Mucosa of descending colon (tissue), 3 donors: ENCODE measurements at places on chromosomes 3 and 15.

DNA sequence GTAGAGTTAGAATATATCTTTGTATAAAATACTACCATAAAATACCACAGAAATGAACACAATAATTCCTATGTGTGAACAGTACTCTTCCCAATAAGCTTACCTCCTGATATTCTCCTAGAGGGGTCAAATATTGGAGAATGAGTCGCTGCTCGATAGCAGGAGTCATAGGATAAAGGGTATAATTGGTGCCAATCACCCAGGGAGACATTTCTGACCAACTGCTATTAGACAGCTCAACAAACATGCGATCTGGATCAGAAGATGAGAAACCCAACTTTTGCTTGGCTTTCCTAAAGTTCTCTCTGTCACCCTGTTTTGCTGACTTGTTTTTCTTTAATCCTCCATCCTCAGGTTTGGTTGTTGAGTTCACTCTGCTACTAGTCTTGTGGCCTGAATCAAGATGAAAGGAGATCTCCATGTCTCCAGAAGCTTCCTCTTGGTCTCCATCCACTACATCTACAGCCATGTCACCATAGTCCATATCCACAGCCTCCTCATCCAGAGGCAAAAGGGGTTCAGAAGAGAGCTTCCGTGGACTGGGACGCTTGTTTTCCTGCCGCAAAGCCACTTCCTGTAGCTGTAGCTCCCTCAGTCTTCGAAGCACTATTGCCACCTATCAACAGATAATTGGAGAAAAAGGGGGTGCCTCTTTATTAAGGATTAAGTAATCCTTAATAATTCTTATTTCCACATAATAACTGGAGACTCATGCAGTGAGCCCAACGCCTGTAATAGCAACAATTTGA, 50.4 kb downstream of the RBM15B start:
- DNase-seq = no peak

DNA sequence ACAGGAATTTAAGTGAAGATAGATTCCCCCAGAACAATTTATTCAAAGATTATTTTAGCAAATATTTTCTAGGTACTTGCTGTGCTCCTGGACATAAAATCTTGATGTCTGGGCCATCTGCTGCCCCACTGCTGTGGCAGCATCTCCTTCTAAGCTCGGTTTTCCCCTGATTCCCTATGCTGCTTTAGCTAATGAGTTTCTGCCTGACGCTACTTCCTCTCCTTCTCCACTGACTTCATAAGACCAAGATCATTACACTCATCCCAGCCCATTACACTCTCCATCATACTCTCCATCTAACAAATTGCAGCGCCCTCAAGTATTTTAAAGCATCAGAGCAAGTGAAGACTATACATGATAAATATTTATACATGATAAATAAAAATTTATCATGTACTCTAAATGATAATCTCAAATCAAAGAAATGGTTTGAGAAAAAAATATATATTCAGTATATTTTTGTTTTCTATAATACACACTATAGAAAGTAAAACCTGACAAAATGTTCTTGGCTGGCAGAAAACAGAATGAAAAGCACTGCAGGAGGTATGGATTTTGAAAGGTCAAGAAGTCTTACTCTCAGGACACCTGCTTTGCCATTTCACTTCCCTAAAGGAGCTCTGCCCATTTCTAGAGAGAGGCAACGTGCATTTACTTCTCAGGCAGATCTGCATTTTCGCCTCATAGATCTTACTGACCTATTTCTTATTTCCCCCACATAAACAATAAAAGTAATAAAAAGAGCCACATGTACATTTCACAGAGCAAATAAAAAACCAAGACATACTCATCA, 232.0 kb downstream of the KCNMB2 start:
- no peak for DNase-seq

DNA sequence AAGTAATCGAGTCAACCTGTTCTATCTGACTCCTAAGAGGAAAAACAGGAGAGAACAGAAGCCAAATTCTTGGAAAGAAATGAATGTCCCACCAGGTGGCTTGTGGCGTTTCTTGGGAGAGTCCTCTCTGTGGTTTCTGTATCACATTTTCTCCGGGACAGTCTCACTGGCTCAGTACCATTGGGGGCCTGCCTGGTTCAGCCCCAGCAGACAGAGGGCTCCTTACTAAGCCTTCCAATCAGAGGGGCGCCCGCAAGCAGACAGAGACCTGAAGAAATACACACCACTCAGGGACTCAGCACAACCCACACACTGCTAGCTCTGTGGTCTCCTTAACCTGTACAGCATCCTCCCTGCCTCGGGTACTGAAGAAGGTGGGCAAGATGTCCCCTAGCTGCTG, 302.1 kb downstream of the TLE3 start:
- DNase-seq = no peak

GRCh38 chr15:74663303-74664027, 32.4 kb downstream of the EDC3 start:
- no peak for DNase-seq

- no peak for DNase-seq
These were observed 110.2 kb downstream of the SEMA5B start for GRCh38 chr3:122917412-122917811.

- DNase-seq = no peak
These were observed 208.8 kb upstream of the TBC1D5 start for GRCh38 chr3:17951241-17951640.
